Activated naive CD8-positive, alpha-beta T cell treated with anti-CD3 and anti-CD28 coated beads, Interleukin-2, amount 10 ng/mL, durations not matched to agents 7 days and 5 days (primary cell): ENCODE measurements at places on chromosomes 1 and 21. TPM values are rescaled to one million over a fixed set of nuclear protein-coding genes. Genes with fewer than 3 reads are reported as not detected.
A peak's percentile ranks its signal among the peaks of the same experiment; 100 is the strongest.

C21orf58 gene
- total RNA-seq = 50.1 TPM

TCP10L gene
- 0.23 TPM for total RNA-seq

SYT2 gene
- total RNA-seq = not detected

KIAA0040 gene
- total RNA-seq = 57.1 TPM

PRRX1 gene
- total RNA-seq = not detected

SPSB1 gene
- 1.6 TPM for total RNA-seq

DNA sequence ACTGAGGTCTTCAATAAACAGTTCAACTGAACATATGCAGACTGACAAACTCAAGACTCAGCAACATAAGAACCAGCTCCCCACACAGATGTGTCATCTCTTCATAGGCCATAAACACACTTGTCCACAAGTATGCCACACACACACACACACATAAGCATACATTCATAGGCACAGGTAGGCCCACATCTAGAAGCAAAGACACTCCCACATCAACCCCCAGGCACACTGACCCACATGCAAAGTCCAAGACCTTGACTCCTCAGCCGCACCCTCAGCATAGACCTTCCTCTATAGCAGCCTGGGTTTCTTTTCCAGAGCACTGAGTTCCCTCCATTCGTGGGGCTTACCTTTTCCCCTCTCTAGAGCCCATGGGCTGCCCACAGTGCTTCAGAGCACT is 1.4 kb downstream of the LAD1 start:
- H3K27ac ChIP-seq = no peak overlapping the region
- DNase-seq = no peak
- H3K27me3 ChIP-seq = peaks cover 32% of the 10 kb centered on the region
- no peaks in the 10 kb centered on the region for H3K4me1 ChIP-seq
- H3K4me3 ChIP-seq = no peak overlapping the region

DNA sequence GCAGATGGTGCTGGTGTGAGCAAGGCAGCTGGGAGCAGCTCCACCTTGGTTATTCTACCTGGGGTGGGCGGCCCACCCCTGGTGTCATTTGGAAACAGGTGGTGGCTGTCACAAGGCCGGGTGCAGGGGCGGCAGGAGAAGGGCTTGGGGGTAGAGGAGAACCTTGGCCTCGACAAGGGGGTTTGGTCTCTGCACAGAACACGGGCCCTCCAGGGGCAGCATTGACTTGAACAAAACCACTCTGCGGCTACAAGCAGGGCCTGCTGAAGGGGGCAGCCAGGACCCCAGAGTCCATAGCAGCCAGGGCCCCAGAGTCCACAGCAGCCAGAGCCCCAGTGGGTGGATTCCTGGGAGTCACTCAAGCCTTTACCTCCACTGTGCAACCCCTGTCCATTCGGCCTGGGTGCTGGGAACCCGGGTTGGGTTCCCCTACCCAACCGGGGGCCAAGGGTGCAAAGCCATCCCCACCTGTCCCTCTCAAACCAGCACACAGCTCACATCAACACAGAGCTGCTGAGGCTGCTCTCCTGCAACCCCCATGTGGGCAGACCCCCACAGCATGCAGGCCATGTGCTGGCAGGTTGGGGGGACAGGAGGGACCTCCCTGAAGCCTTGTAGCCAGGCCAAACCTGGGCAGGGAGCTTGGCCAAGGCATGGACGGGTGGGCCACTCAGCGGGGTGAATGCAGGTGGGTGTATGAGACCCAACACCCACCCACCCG is 7.7 kb downstream of the TRIM11 start:
- H3K4me3 ChIP-seq = no peak overlapping the region
- H3K36me3 ChIP-seq = peaks cover 27% of the 10 kb centered on the region
- H3K27me3 ChIP-seq = no peaks in the 10 kb centered on the region
- DNase-seq = no peak

- no peaks in the 10 kb centered on the region for H3K4me1 ChIP-seq
- no peak for DNase-seq
- H3K27me3 ChIP-seq = peaks cover 2% of the 10 kb centered on the region
- no peaks in the 10 kb centered on the region for H3K36me3 ChIP-seq
- H3K27ac ChIP-seq = no peak overlapping the region
These were observed 27.8 kb downstream of the RAB3B start for GRCh38 chr1:51962486-51963356.

DNA sequence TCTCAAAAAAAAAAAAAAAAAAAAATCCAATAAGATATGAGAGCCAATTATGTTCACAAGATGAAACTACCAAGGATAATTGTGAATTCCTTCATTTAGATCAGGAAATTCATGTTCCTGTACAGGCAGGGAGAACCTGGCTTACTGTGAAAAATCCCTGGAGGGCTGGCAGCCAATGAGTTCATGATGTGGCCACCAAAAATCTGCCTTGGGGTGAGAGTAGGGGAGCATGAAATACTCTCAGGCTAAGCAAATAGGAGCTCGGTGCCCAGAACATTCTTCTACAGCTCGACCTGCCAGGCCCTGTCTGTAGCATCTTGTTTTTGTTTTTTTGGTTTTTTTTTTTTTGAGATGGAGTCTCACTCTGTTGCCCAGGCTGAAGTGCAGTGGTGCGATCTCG is 50.1 kb downstream of the PIK3CD start:
- H3K27me3 ChIP-seq = no peaks in the 10 kb centered on the region
- H3K27ac ChIP-seq = no peak overlapping the region
- H3K4me1 ChIP-seq = peaks cover 53% of the 10 kb centered on the region
- no peak for DNase-seq
- H3K36me3 ChIP-seq = peaks cover 53% of the 10 kb centered on the region
- H3K4me3 ChIP-seq = no peak overlapping the region

GRCh38 chr1:234315091-234315541 is 58.1 kb upstream of the COA6 start:
- H3K4me1 ChIP-seq = peaks cover 29% of the 10 kb centered on the region
- peaks cover 37% of the 10 kb centered on the region for H3K36me3 ChIP-seq
- no peak for DNase-seq
- peak overlapping the region; percentile 87 for H3K27ac ChIP-seq

- no peaks in the 10 kb centered on the region for H3K36me3 ChIP-seq
- no peak for DNase-seq
- no peaks in the 10 kb centered on the region for H3K27me3 ChIP-seq
- H3K27ac ChIP-seq = no peak overlapping the region
- no peak overlapping the region for H3K4me3 ChIP-seq
- peaks cover 6% of the 10 kb centered on the region for H3K4me1 ChIP-seq
These were observed 4.7 kb upstream of the ABCB10 start for GRCh38 chr1:229563241-229563640.

DNA sequence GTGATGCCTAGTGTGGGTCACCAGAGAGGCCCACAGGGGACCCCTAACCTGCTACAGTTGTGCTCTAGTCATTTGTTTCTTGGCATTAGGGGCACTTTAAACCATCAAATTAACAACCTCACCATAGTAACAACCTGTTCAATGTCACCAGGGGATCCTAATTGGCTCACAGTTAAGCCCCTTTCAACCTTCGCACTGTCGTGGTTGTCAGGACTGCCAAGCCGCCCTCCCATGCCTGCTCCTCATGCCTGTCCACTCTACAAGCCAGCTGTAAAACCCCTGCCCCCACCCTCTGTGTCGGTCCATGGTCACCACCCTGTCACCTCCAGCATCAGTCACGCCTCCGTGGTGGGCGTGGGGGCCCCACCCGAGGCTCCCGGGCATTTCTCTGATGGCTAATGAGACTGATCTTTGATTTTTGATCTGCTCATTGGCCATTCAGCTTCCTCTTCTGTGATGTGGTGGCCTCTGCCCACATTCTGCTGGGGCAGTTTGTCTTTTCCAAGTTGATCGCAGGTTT is 96.6 kb downstream of the WDR4 start:
- no peak overlapping the region for H3K4me3 ChIP-seq
- H3K27me3 ChIP-seq = peaks cover 29% of the 10 kb centered on the region

DNA sequence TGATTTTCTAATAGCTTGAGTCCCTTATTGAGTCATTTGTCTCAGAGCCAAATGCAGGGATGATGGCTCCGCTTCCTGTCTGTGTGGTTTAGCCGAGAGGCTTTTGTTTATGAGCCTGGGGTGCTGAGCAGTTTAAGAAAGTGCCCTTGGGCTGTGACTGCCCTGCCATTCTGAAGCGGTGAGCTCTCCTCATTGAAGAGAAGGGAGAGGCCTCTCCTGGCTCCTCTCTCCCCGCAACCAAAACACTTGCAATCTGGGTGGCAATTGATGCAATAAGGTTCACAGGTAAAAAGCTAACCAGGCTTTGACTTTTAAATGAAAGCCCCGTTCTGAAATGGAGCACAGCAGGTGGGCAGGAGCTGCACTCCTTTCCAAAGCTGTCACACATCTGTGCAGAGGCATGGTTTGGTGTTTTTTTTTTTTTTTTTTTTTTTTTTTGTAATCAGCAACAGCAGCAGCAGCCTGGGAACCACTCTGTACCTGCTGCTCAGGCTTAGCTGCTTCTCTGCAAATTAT is 403.7 kb downstream of the SIPA1L2 start:
- H3K36me3 ChIP-seq = no peaks in the 10 kb centered on the region
- H3K27ac ChIP-seq = peak overlapping the region; percentile 28

GRCh38 chr1:147630447-147630846 is 39.9 kb downstream of the ACP6 start:
- peaks cover 11% of the 10 kb centered on the region for H3K36me3 ChIP-seq
- H3K4me1 ChIP-seq = peaks cover 22% of the 10 kb centered on the region
- no peak overlapping the region for H3K4me3 ChIP-seq
- no peak for DNase-seq

DNA sequence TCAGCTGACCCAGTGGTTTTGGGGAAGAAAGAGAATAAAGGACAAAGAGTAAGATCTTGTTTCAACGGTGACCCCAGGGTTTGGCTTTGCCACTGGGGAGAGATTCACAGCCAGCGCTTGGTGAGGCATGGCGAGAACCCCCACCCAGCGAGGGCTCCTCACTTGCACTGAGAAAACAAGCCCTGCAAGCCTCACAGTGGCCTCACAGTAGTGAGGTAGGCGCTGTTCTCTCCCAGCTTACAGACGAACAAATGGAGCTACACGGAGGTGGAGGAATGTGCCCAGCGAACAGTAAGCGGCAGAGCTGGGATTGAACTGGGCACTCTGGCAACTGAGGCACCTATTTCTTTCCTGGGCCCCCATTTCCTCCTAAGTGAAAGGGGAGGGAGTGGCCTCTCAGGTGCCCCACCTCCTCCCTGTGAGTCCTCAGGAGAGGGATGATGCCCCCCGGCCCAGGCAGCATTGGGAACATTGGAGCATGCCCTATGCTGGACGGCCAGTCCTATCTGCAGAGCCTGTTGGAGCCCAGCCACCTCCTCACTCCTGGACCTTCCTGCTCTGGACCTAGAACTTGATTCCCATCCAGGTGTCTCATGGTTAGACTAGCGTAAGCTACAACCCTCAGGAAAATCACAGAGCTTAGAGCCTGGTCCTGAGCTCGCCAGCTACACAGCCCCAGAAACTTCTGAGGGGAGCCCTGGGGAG is 73.4 kb upstream of the EDN2 start:
- no peak for DNase-seq
- H3K27ac ChIP-seq = no peak overlapping the region
- H3K27me3 ChIP-seq = no peaks in the 10 kb centered on the region
- H3K4me3 ChIP-seq = no peak overlapping the region

GRCh38 chr21:40684726-40685125 is 162.2 kb downstream of the DSCAM start:
- DNase-seq = no peak
- H3K36me3 ChIP-seq = no peaks in the 10 kb centered on the region
- no peak overlapping the region for H3K27ac ChIP-seq
- H3K27me3 ChIP-seq = no peaks in the 10 kb centered on the region

DNA sequence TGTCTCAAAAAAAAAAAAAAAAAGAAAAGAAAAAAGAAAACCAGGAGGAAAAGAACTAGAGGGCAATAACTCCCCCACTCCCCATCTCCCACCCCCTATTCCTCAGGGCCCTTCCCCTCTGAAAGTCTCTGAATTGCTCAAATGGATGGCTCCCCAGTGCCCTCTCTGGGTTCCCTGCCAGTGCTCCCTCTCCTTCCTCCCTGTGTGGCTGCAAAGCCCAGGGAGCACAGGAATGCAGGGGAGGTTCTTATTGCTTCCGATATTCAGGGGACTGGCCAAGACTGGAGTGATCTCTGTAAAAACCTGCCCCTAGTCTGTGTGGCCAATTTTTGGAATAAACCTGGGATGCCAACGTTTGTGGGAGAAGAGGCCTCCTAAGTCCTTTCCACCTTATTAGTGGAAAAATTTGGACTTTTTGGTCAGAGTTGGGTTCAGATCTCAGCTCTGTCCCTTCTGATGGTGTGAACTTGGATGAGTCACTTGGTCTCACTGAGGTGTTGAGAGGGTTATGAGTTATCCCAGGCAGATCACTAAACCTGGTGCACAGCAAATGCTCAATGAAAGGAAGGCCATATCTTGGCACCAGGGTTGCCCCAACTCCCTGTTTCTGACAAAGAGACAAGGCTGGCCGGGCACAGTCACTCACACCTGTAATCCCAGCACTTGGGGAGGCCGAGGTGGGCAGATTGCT is 13.4 kb upstream of the ARHGEF10L start:
- no peaks in the 10 kb centered on the region for H3K36me3 ChIP-seq
- no peak for DNase-seq
- H3K27ac ChIP-seq = no peak overlapping the region

- peaks cover 24% of the 10 kb centered on the region for H3K27me3 ChIP-seq
- DNase-seq = no peak
- H3K36me3 ChIP-seq = no peaks in the 10 kb centered on the region
- H3K4me1 ChIP-seq = no peaks in the 10 kb centered on the region
These were observed 27.0 kb downstream of the C1orf216 start for GRCh38 chr1:35691571-35692220.

GRCh38 chr1:109249654-109250401 is 489 bp downstream of the CELSR2 start:
- no peak overlapping the region for H3K27ac ChIP-seq
- H3K4me3 ChIP-seq = peak overlapping the region; percentile 57
- H3K27me3 ChIP-seq = peaks cover 6% of the 10 kb centered on the region
- H3K36me3 ChIP-seq = no peaks in the 10 kb centered on the region
- H3K4me1 ChIP-seq = no peaks in the 10 kb centered on the region
- DNase-seq = no peak

DNA sequence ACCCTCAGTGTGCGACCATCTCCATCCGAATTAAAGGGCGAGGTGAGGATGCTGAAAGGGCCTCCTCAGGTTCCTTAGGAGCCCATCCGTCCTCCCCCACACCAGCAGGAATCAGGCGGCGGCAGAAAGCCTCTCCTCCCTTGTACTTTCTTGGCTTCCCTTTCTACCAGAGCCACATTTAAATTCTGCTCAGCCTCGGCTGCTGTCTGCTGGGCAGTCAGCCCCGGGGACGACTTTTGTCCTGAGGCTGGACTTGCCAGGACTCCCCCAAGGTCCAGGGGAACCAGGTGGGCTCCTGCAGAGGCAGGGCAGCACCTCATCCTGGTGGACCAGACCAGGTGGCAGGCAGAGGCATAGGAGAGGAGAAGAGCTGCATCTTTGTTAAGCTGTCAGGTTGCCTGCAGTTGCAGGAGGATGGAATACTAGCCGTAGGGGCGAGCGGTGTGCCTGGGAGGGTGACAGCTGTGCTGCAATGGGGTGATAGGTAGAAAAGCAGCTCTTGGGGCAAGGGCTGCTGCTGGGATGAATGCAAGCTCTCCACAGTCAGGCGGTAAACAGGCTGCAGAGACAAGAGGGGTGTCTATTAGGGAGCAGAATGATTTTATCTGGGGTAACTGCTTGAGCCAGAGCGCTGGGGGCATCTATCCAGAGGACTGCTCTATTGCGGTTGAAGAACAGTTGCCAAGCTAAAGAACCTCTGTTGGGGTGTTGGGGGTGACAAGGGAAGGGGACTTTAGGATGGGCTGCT is 46.2 kb upstream of the WASF2 start:
- H3K27ac ChIP-seq = peak overlapping the region; percentile 37
- H3K36me3 ChIP-seq = peaks cover 12% of the 10 kb centered on the region
- H3K4me3 ChIP-seq = no peak overlapping the region
- peaks cover 20% of the 10 kb centered on the region for H3K4me1 ChIP-seq
- H3K27me3 ChIP-seq = no peaks in the 10 kb centered on the region

GRCh38 chr1:15341634-15342407 is 67.9 kb upstream of the EFHD2 start:
- peaks cover 25% of the 10 kb centered on the region for H3K27me3 ChIP-seq
- no peak overlapping the region for H3K4me3 ChIP-seq
